ENCODE measurements at places on chromosomes 12 and 14. TPM values are rescaled to one million over a fixed set of nuclear protein-coding genes. Genes with fewer than 3 reads are reported as not detected.

The TSPAN9 gene
- total RNA-seq = 76.8 TPM

The KRT83 gene
- not detected for total RNA-seq

The CD163L1 gene
- 8.1 TPM for total RNA-seq

The BICD1 gene
- total RNA-seq = 8.6 TPM

The PSME1 gene
- 80.6 TPM for total RNA-seq

All from smooth muscle cell of the coronary artery (primary cell).